Left lung (tissue), 14 donors: ENCODE measurements at places on chromosomes 11 and 22.
A peak's percentile ranks its signal among the peaks of the same experiment; 100 is the strongest.

- DNase-seq = peak; percentile 42
Observed at GRCh38 chr11:68841718-68842426, at the start of gene CPT1A. Gene CPT1A (minus strand): TSS chr11:68841916. CDS start chr11:68815474, 26,442 bp downstream.

- no peak for DNase-seq
Observed at GRCh38 chr11:66904055-66904454, 47.2 kb downstream of the LRFN4 start.

DNA sequence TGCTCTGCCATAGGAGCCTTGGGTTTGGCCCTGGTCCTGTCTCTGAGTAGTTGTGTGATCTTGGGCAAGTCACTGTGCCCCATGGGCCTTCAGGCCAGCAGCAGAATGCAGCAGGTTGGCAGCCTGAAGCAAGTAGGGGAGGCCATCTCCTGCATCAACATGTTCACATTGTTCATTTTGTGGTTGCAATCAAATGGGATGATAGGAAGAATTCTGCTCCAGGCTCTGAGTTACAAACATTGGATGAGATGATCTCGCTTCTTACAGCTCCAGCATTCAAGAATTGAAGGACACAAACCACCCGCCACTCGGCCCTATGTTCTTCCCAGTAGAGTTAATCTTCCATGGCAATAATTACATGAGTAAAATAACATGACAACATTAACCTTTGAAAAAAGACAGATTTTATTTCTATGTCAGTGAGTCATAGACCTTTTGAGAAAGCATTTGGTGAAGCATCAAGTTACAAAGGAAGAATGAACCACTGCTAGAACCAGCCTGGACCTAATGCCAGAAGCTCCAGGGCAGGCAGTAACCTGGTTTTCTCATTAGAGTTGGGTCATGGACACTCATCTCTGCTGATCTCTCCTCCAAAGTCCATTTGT, 308.3 kb upstream of the NCAM1 start:
- no peak for DNase-seq

DNA sequence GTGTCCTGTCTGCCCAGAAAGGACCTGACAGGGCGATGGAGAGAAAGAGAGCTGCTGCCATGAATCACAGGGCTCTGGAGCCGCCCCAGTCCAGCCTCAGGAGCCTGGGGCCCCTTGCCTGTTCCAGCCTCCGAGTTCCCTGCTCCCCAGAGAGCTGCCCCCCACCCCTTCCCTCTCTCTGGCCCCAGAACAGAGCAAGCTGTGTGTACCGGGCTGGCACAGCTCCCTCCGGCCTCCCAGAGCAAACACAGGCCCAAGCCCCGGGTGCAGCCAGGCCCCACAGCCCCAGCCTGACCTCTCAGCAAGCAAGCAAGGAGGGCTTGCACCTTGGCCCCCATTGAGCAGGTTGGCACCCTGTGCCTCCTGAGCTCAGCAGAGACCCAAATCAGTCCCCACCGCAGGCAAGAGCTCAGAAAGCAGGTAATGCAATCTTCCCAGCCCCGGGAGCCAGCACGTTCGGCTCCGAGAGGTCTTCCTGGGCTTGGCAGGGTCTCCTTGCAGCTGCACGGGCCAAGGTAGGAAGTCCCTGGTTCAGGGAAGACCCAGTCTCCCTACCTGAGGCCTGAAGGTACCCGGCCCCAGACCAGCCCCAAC, 1.4 kb downstream of the PACSIN3 start:
- peak; percentile 64 for DNase-seq

GRCh38 chr11:70849031-70849430, 403.3 kb downstream of the SHANK2 start:
- DNase-seq = no peak

- peak; percentile 39 for DNase-seq
Observed at GRCh38 chr11:76162336-76163288, 43.7 kb downstream of the WNT11 start.

- no peak for DNase-seq
Observed at GRCh38 chr11:71542879-71543777, 5.1 kb upstream of the KRTAP5-9 start.

DNA sequence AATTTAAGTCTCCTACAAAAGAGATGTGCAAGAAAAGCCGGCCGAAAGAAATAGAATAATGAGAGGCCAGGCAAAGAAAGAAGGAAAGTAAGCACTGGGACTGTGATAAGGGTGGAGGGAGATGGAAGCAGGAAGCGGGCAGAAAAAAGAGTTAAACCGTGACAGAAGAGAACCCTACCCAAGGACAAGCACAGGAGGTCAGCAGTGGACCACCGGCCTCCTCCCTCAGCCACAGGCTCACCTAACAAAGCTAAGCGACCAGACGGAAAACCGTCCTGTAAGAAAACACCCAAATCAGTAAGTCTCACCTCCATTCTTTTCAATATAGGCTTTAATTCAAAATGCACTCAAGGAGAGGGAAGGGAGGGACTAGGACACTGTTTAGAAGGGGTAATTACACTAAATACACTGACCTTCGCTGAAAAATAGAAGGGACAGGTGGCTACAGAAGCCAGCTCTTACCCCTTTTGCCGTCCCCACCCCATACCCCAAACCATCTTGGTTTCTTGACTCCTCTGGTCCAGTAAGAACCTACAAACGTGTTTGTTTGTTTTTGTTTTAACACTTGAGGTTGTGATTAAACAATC, 1.9 kb downstream of the FAM181B start:
- DNase-seq = no peak

GRCh38 chr22:30079952-30080533, at the start of gene HORMAD2:
Gene HORMAD2 (plus strand): TSS chr22:30080464. CDS start chr22:30093953, 13,489 bp downstream.
- DNase-seq = peak; percentile 82

- no peak for DNase-seq
Observed at GRCh38 chr11:131389582-131389981, 19.2 kb downstream of the NTM start.

DNA sequence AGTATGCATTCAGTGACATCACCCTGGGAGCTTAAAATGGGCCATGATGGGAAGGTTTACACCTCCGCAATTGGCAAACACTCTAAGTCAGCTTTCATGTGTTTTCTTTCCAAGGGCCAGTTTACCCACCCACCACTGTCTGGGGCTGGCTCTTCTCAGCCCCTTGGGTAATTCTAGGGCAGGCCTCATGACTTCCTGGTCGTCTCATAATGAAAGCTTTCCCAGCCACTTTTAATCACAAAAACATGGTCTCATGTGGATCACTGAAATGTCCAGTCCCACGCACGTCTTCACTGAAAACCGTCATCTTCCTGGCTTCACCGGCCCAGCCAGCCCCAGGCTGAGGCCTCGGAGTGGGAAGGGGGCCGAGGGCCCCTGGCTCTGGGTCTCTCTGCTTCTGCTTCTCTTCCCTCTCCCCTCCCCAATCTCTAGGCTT, 58.5 kb upstream of the ANO1 start:
- no peak for DNase-seq

GRCh38 chr11:1656061-1656441, 26.5 kb downstream of the KRTAP5-5 start:
- DNase-seq = no peak

DNA sequence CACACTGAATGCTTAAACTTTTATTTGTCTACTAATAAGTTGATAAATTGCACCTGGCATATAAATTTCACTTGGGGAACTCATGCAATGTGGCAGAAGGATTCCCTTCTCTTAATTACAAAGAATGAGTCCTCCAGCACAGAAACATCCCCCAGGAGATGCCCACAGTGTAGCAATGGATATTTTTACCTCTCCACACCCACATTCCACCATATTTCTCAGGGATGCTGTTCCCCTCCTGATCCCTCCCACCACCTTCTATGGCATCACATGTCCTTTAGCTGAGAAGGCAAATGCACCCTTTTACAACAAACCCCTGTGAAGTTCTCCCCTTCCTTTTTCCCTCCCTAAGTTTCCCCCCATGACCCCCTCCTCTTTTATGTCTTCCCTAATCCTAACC, 56.1 kb upstream of the UBASH3B start:
- DNase-seq = no peak

DNA sequence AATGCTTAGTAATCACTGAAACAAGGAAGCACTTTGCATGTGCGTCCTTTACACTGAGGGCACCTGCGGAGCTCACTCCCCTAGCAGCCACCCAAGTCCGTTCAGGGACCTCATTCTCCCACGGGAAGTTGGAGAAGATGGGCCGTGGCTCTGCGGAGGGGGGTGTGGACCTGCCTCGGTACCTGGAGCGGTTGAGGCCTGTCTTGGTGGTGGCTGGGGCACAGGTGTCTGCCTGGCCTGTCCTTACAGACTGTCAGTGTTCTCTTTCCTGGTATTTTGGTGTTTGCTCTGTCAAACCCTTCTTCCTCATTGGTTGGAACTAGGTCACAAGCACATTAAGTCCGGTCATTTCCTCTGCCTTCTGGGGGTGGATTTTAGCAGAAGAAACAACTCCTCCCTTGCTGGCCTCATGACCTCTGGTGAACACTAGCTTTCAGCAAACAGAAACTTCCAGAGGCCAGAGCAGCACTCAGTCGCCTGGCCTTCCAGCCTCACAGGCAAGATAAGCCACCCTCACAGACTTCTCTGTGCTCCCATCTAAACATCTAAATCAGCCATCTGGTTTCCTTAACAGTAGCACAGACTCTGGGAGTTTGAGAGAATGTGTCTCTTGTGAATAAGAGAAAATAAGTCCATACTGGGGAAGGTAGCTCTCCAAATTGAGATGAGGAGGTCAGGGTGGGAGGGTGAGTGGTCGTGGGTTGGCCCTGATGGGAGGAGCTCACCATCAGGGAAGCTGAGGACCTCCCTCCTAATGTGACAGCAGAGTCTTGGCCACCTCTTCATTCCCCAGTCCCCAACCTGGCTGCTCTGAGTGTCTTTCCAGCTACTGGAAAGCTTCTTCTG, 8.6 kb downstream of the SNAP29 start:
- DNase-seq = no peak

DNA sequence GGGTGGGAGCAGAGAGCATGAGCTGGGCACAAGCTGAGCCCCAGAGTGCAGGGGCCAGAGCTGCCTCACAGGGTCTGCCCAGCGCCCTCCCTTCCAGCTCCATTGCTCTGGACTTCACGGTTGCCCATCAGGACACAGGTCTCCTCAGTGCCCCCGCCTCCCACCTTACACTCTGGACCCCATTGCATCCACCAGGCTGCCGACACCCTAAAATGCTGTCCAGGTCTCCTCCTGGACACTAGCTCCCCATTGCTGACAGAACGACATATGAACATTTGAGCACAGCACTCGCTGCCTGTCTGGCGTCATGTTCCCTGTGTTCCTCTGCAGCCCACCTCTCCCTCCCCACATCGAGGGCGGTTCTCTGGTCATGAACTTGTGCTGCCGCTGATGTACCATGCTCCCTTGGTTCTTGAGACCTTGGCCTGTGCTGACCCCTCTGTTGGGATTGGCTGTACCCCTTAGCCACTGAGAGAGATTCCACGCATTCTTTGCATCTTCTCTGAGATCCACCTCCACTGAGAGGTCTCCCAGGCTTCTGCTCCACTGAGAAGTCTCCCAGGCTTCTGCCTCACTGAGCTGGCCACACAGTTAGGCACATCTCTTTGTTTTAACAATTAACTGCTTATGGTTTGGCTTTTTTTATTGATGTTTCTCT, 34.2 kb upstream of the NECTIN1 start:
- no peak for DNase-seq

DNA sequence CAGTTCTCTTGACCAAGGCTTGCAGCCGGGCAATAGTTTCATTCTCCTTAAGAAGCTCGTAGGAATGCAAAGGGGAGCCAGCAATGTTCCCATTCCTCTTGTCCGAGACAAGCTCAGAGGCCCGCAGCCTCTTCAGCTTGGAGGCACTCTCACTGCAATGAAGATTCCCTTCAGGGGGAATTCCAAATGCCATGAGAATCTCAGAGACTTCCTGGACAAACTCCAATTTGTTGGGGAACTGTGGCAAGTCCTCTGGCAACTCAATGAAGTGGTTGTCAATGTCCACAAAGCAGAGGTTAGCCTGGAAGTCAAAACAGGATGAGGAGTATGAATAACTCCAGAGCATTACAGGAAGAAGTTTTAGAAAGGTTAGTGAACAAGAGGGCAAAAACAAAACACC, 84.4 kb downstream of the DENND5A start:
- DNase-seq = no peak

DNA sequence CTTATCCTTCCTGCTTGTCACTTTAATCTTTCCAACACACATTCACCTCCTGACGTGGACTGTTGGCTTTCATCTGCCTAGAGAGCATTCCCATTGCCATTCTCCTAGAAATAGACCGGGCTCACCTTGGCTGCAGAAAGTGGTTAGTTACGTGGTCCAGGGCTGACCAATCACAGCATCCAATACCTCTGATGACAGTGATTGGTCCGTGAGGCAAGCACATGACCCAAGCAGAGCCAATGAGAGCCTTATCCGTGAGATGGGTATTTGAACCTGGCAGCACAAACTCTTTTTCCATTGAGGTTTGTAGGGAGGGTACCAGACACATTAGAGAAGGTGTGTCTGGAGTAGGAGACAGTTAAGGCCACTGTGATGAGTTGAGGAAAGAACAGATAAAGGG, 85.8 kb downstream of the MIAT start:
- DNase-seq = no peak

DNA sequence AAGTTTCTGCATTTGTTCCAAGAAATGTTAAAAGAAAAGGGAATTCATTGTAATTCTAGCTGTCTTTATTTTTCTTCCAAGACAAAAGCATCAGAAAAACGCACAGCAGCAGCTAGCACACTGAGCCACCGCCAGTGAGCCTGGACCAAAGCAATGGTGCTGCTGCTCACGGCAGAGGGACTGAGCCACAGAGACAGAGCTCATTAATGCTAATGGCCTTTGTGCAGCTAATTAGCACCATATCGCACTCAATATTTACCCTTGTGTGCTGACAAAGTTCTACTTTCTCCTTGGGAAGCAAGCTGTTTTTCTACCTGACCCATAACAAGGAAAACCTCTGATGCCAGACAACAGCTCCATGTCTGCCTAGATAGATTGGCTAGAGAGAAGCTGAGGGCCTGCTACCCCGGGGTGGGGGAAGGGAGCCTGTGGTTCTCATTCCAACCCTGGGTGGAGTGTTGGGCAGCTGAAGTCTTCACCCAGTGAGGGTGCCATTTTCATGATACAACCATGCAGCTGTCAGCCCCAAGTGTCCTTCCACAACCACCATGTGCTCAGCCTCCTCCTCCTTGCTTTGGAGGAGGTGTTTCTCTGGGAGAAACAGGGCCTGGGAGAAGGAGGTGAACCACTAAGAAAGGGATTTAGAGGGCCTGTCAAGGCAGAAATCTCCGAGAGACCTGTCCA, 131.1 kb upstream of the NCAM1 start:
- no peak for DNase-seq

- no peak for DNase-seq
Observed at GRCh38 chr11:111520560-111520959, 6.0 kb downstream of the HOATZ start.

DNA sequence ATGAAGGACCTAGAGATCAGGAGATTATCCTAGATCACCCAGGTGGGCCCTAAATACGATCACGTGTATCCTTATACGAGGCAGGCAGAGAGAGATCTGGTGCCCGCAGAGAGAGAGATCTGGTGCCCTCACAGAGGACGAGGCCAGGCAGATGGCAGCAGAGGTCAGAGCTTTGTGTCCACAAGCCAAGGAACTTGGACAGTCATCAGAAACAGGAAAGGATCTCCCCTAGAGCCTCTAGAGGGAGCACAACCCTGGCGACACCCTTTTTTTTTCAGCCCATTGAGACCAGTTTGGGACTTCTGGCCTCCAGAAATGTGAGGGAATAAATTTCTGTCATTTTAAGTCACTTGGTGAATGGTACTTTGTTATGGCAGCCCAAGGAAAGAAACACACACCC, 25.5 kb upstream of the TIMP3 start:
- no peak for DNase-seq
